ENCODE measurements at places on chromosomes 7 and 10. TPM values are rescaled to one million over a fixed set of nuclear protein-coding genes. Genes with fewer than 3 reads are reported as not detected.

- DNase-seq = no peak
Measured at GRCh38 chr7:69951458-69951857, 353.2 kb downstream of the AUTS2 start.

- DNase-seq = no peak
Measured at GRCh38 chr10:59892697-59893096, 13.7 kb downstream of the CCDC6 start.

- no peak for DNase-seq
Measured at GRCh38 chr7:46522354-46522906, 601.4 kb upstream of the IGFBP3 start.

DNA sequence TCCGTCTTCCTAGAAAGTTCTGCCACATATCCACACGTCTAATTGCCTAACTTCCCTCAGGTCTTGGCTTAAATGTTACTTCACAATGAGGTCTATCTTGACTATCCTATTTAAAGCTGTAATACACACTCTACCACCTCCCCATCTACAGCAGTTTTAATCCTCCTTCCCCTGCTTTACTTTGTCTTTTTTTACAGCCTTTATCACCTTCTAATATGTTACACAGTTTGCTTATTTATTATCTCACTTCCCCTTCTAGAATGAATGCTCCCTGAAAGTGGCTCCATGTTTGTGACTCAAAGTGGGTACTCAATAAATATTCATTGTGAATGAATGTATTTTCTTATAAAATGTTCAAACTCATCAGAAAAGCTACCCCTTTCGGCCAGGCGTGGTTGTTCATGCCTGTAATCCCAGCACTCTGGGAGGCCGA, 13.6 kb upstream of the MICU1 start:
- DNase-seq = no peak

GRCh38 chr7:47738563-47739166, 156.8 kb upstream of the TNS3 start:
- no peak for DNase-seq

DNA sequence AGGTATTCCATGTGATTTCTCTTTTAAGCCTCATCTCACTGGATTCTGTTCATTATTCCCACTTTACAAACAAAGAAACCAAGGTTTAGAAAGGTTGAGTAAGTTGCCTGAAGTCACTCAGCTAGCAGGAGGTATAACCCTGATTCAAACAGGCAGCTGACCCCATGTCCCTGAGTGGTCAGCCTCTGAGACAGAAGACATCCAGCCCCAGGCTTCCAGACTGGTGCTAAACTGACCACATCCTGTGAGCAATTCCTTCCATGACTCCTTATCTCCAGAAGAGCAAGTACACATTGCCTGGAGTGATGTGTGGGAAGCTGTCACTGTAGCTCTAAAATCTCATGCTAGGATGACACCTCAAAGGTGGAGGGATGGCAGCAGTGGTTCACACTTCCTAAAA, 3.7 kb downstream of the PLPP4 start:
- no peak for DNase-seq

DNA sequence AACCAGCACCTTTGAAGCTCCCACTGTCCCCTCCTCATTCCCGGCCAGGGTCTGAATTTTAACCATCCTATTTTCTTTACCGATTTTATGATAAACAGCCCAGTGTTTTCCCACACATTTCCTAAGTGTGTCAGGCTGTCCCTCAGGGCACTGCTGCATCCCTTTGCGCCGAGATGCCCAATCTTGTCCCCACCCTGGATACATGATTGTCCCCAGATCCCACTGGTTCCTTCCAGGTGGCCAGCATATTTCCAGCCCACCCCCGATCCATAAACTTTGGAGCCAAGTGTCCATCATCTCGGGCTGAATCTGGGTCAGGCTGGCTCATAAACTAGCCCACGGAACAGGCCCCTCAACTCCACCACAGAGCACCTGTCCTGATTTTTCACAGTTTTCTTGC, 137.2 kb downstream of the CDH23 start:
- DNase-seq = no peak

DNA sequence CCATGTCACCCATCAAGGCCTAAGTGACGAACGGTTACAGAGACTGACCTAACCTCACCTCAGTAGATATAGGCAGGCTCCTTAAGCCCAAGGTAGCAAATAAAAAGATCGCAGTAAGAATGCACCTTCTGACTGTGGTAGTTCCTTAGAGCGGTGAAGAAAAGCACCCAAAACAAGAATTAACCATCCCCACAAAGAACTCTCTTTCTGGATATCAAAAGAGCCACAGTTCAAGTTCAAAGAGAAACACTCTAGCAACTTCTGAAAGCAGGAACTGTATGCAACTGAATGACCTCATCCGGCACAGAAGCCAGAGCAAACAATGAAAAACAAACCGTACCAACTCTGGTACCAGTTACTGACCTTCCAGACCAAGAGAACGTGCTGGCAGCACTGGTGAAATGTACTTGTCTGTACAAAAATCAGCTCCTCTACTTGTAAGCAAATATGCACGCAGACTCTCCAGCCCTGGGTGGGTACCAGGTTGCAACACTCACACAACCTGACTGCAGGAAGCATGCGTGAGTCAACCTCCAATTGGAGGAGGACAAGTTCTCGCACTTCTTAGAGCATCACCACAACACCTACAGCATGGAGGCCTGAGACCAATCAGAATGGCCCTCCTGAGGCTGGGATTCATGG, 202.7 kb downstream of the FAM107B start:
- peak; percentile 92 for DNase-seq

DNA sequence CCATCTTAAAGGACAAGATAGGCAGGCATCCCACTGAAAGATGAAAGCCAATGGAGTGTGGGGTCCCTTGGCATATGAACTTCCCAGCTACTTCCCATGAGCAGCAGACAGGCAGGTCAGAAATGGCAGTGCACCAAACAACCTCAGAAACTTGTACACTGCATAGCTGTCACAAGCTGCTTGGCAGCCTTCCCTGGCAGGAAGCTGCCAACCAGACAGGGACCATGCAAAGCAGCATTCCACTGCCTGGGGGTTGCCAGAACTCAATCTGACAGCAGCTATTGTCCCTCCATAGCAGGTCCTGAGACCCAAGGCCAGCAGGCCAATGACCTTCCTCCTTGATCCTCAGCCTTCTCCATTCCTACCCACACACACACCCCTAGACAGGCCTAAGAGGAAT, 139.5 kb downstream of the PLCE1 start:
- DNase-seq = peak; percentile 76

DNA sequence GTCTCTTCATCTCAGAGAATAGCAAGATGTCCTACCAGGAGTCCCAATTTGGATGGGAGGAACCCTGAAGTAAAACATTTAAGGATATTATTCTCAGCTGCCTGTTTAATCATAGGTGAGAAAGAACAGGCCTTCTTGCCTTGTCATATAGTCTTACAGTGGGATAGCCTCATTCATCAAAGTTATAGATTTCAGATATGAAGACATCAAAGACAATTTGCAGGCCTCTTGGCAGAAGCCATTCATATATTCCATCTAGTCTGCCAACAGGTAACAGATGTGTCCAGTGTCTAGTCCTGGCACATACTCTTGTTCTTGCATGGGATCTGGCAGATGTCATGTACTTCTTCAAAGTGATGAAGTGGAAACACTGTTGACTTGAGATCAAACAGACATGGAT, 601.3 kb upstream of the GHITM start:
- DNase-seq = no peak

- no peak for DNase-seq
Measured at GRCh38 chr7:158396301-158396905, 191.2 kb downstream of the PTPRN2 start.

GRCh38 chr10:84668186-84668763, 339.9 kb downstream of the CCSER2 start:
- no peak for DNase-seq

BTBD16 gene
- total RNA-seq = 3.0 TPM

PRPS1L1 gene
- not detected for total RNA-seq

ATP6V0A4 gene
- total RNA-seq = not detected

EDRF1 gene
- total RNA-seq = 6.5 TPM
